Subcutaneous preadipocyte (primary cell): ENCODE measurements at places on chromosomes 2 and 18. TPM values are rescaled to one million over a fixed set of nuclear protein-coding genes. Genes with fewer than 3 reads are reported as not detected.

The GALR1 gene
- under 0.01 TPM in 1 of 2 replicates, not detected in the other for total RNA-seq

The RAX gene
- total RNA-seq: not detected in 2 replicates

The TRPM8 gene
- total RNA-seq: 0.20 and 0.73 TPM in 2 replicates

The SERPINB7 gene
- total RNA-seq: 0.59 TPM in 1 of 2 replicates, not detected in the other

The CRACDL gene
- not detected in 2 replicates for total RNA-seq

The C2orf78 gene
- total RNA-seq: not detected in 2 replicates

The MARCO gene
- under 0.01 TPM in 1 of 2 replicates, not detected in the other for total RNA-seq

The SLC40A1 gene
- total RNA-seq: 0.39 and 0.73 TPM in 2 replicates

The DUSP19 gene
- total RNA-seq: 1.1 and 2.2 TPM in 2 replicates

The PTRHD1 gene
- 16.6 and 28.3 TPM in 2 replicates for total RNA-seq

The DSG1 gene
- total RNA-seq: not detected in 2 replicates

The LYPD6 gene
- total RNA-seq: under 0.01 TPM in 2 replicates

The REG3G gene
- not detected in 2 replicates for total RNA-seq

The CYP26B1 gene
- 2.5 and 6.6 TPM in 2 replicates for total RNA-seq

The BMPR2 gene
- total RNA-seq: 14.7 and 16.6 TPM in 2 replicates

The RMDN2 gene
- 3.9 and 7.0 TPM in 2 replicates for total RNA-seq

The CTAGE1 gene
- total RNA-seq: not detected in 2 replicates

The GPR35 gene
- under 0.01 and 0.20 TPM in 2 replicates for total RNA-seq

The PLA2R1 gene
- 5.9 and 7.7 TPM in 2 replicates for total RNA-seq

The NT5C1B gene
- total RNA-seq: not detected in 2 replicates

The WIPF1 gene
- 17.2 and 23.9 TPM in 2 replicates for total RNA-seq

The RAB6C gene
- total RNA-seq: not detected in 2 replicates

The GNLY gene
- total RNA-seq: not detected in 2 replicates

The RAMP1 gene
- 0.73 TPM in 1 of 2 replicates, not detected in the other for total RNA-seq
